ENCODE measurements at places on chromosomes 7 and 10. TPM values are rescaled to one million over a fixed set of nuclear protein-coding genes. Genes with fewer than 3 reads are reported as not detected.

DNA sequence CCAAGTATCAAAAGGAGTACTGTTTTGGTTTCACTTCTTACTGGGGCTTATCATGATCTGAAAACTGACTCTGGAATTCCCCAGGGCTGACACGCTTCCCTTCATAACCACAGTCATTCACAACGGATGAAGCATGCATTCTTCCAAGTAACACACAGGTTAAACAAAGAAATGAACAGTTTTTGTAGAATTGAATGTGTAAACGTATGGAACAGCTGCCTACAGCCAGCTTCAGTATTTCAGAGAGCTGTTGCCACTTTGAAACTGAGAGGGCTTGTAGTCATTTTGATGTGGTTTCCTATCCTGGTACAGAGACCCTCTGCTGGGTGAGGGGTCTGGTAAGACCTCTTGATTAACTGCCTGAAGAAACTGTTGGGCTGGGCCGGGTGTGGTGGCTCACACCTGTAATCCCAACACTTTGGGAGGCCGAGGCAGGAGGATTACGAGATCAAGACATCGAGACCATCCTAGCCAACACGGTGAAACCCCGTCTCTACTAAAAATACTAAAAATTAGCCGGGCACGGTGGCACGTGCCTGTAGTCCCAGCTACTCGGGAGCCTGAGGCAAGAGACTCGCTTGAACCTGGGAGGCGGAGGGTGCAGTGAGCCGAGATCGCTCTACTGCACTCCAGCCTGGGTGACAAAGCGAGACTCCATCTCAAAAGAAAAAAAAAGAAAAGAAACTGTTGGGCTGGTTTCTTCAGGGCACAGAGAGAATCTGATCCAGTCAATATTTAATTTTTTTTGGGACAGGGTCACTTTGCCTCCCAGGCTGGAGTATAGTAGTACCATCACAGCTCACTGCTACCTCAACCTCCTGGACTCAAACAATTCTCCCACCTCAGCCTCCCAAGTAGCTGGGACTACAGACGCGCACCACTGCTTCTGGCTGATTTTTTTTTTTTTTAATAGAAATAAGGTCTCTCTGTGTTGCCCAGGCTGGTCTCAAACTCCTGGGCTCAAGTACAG, 4.7 kb downstream of the NFE2L3 start:
- no peak for DNase-seq

- DNase-seq: no peak
These were observed 41.3 kb downstream of the CUX1 start for GRCh38 chr7:101858437-101859385.

DNA sequence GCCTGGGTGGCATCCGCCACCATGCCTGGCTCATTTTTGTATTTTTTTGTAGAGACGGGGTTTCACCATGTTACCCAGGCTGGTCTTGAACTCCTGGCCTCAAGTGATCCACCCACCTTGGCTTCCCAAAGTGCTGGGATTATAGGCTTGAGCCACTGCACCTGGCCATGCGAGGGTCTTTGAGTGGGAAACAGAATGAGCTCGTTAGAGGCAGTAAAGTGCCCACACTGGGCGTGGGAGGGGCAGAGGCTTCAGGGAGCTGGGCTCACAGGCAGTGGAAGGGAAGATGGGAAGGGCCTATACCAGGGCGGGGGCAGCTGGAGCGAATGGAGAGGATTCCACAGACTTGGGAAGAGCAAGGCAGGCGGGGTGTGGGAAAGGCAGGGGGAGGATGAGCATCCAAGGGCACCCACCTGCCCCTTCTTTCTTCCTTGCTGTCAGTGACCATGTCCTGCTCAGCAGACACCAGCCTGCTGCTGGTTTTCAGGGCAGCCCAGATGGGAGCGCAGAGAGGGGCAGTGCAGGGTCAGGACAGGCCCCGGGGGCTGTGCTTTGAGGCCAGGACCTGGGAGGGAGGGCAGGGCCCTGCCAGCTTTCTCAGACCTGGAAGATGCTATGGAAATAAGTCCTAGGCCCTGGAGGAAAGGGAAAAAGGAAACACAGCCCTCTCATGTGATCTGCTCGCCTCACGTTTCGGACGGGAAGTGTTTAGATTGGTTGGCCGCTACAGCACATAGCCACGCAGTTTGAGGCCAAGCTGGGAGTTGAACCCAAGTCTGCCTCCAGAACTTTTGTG, 4.2 kb downstream of the FZD9 start:
- DNase-seq: no peak

DNA sequence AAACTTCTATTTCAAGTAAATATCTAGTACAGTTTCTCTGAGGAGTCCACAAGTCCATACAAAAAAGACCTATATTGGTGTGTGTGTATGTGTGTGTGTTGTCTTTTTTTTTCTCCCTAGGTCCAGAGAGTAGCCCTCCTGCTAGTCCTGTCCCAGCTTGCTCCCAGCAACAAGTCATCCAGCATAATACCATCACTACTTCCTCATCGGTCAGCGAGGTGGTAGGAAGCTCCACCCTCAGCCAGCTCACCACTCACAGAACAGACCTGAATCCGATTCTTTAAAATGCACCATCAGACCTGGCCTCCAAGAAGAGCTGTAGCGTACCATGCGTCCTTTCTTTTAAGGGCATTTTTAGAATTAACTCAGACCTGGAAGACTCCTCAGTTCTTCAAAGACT, 139.1 kb downstream of the TRIL start:
- DNase-seq: no peak

- DNase-seq: no peak
These were observed 27.7 kb downstream of the BCCIP start for GRCh38 chr10:125850766-125851731.

DNA sequence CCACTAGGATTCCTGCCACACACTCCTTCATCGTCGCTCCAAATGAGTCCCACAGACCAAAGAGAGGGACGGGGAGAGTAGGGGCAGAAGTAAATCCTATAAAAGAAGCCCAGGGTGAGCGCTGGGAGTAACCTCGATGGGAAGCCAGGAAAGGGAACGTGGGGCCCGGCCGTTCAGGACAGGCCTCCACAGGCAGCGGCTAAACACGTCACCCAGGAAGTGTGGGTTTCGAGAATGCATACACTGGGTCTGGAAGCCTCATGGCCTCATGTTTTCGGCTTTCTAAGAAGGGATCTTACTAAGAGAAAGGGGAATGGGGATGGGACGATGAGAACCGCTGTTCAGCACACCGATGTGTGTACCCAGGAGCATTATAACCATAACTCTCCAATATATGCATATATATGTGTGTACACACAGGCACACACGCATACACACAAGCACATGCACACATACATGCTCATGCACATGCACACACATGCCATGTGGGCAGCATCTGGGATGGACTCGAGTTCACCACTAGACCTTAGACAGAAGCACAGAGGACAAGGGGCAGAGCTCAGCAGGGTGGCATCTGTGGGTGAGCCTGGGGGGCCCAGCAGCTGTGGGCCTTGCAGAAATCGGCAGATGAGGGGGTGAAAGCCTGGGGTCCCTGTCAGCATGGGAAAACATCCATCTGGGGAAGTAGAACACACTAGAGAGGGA, 14.8 kb upstream of the CNPY1 start:
- no peak for DNase-seq

Gene DOCK4
- 33.7 TPM for polyA plus RNA-seq

DNA sequence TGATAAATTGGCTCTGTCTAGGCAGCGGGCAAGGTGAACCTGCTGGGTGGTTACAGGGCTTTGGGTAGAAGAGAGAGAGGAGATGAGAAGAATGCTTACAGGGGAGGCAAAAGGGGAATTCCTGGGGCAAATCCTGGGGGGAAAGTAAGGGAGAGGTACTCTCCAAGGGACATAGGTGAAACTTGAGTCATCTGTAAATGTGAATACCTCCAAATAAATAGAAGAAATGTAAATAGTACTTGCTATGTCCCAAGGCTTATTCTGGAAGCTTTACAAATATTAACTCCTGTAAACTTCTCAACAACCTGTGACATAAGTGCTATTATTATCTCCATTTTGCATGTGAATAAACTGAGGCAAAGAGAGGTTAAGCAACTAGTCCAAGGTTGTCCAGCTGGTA, 57.7 kb upstream of the CDK13 start:
- no peak for DNase-seq

DNA sequence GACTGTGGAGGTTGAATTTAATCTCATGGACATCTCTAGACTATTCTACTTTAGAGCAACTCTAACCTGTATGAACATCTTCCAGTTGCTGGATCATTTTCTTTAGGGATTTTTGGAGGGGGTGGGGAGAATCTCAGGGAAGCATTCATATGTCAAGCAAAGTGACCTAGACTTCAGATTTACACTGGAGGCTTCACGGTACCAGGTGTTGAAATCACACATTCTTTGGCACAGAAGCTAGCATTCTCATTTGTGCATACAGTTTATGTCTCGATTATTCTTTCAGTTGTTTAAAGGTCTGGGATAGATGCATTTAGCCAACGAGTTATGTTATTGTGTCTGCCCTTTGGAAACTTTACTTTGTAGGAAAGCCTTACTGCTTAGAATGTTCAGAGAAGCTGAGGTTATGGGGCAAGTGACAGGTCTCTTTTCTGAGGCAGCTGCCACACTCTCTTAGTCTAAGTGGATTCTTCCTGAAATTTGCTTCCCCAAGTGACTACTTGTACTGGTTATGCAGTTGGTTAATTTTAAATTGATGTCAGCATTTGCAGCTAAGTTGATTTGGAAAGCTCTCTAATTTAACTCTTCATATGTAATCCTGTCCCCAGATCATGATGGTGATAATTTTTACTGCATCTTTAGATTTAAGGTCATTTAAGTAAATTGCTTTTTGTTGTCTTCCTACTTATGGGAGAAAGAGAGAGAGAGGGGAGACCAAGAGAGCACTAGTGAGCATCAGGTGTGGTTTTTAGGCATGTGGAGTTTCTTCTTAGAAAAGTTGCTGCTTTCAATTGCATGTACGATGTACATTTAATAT, 153.8 kb downstream of the PRKG1 start:
- no peak for DNase-seq

GRCh38 chr10:71390461-71390835, 6.3 kb upstream of the CDH23 start:
- no peak for DNase-seq

DNA sequence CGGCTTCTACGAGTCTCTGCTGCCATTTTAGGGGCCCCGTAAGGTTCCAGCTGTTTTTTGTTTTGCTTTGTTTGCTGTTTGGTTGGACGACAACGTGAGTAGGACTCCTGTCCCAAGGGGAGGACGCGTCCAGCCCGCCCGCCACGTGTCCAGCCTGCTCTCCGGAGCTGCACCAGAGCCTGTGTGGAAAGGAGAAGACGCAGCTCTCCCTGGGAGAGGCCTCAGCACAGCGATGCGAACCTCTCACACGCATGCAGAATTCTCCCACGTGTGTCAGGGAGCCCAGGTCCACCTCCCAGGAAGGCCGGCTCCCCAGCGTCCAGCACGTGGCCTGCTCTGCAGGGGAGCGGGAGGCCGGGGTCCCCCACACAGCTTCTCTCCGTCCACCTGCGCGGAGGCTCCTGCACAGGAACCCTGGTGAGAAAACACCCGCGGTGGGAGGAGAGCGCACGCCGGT, 36.4 kb upstream of the DNAJB6 start:
- DNase-seq: no peak

Gene SMC3
- 98.5 TPM for polyA plus RNA-seq

Gene MMS19
- polyA plus RNA-seq: 92.1 TPM

GRCh38 chr7:141463986-141464385, 87.2 kb upstream of the AGK start:
- DNase-seq: no peak

DNA sequence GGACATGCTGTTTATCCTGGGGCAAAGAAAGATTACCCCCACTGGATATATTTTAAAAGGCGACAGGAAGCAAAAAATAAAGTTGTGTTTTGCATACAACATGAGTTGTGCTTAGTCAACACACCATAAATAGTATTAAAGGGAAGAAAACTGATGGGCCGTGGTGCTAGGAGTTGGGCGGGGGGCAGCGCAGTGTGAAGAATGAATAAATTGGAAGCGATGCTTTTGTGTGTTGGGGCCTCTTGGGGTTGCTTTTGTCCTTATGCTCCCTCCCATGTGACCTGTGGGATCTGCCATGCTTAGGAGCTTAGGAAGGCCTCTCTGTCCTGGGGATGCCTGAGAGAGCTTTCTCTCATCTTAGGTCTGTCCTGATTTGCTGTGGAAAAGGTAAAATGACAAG, 35.0 kb upstream of the AGR3 start:
- no peak for DNase-seq

DNA sequence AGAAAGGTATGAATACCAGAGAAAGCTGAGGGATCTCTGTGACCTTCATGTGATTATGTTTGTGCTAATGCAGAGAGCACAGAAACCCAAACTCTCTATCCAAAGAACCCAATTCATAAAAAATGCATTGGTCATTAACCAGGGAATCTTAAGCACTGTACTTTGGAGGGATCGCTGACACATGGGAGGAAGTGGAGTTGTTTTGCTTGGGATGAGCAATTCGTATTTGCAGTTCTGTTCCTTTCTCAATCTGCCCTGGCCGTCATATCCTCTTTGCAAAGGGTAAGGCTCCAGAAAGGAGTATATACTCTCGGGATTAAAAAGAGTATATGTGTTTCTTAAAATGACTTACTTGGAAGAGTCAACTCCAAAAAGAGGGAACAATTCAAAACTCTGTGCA, 221.3 kb downstream of the POU6F2 start:
- DNase-seq: no peak

Gene IKZF1
- 2.5 TPM for polyA plus RNA-seq

Gene ETV1
- 71.6 TPM for polyA plus RNA-seq

Gene CDC14C
- not detected for polyA plus RNA-seq

- DNase-seq: no peak
These were observed 9.0 kb downstream of the SKIDA1 start for GRCh38 chr10:21516242-21517131.

Gene BMPER
- polyA plus RNA-seq: 38.7 TPM

Data from right lung (tissue), 10 donors.